WTC11 (cell line): ENCODE measurements at places on chromosomes 11 and 22. TPM values are rescaled to one million over a fixed set of nuclear protein-coding genes. Genes with fewer than 3 reads are reported as not detected.

SLC22A9 gene
- not detected in 3 replicates for total RNA-seq

APOL4 gene
- total RNA-seq = 0.07 to 0.31 TPM in 2 of 3 replicates, not detected in the other

RAG2 gene
- total RNA-seq = not detected in 3 replicates

CHST1 gene
- 2.4 to 2.6 TPM (median 2.4 TPM) in 3 replicates for total RNA-seq

DAGLA gene
- 3.1 to 3.4 TPM (median 3.4 TPM) in 3 replicates for total RNA-seq

GPR83 gene
- total RNA-seq = 0.23 to 0.48 TPM (median 0.42 TPM) in 3 replicates

PIH1D2 gene
- 0.71 to 0.85 TPM (median 0.71 TPM) in 3 replicates for total RNA-seq

ELFN2 gene
- total RNA-seq = 0.87 to 1.8 TPM (median 1.5 TPM) in 3 replicates

TRIM29 gene
- 0.11 to 0.39 TPM (median 0.27 TPM) in 3 replicates for total RNA-seq

TYR gene
- not detected in 3 replicates for total RNA-seq

GLYAT gene
- total RNA-seq = 0.32 TPM in 1 of 3 replicates, not detected in the others

SESN3 gene
- total RNA-seq = 34.9 to 38.2 TPM (median 35.1 TPM) in 3 replicates

NLRP14 gene
- total RNA-seq = 0.05 to 0.16 TPM (median 0.07 TPM) in 3 replicates

UCP3 gene
- total RNA-seq = 0.50 to 0.73 TPM (median 0.55 TPM) in 3 replicates
